Left lobe of liver (tissue), 2 donors: ENCODE measurements at places on chromosomes 16 and 17. TPM values are rescaled to one million over a fixed set of nuclear protein-coding genes. Genes with fewer than 3 reads are reported as not detected.
A peak's percentile ranks its signal among the peaks of the same experiment; 100 is the strongest.

Gene HS3ST2
- 0.20 TPM for total RNA-seq

Gene MYL11
- total RNA-seq, result not detected

- DNase-seq, result no peak
These were observed 43.2 kb downstream of the CLEC16A start for GRCh38 chr16:10987361-10988163.

Gene NUPR1
- total RNA-seq, result 92.6 TPM

Gene TNFRSF17
- total RNA-seq, result 0.55 TPM

GRCh38 chr16:67428146-67428731 is 2.7 kb upstream of the HSD11B2 start:
- peak; percentile 72 for DNase-seq

Gene CEMP1
- total RNA-seq, result 0.20 TPM

DNA sequence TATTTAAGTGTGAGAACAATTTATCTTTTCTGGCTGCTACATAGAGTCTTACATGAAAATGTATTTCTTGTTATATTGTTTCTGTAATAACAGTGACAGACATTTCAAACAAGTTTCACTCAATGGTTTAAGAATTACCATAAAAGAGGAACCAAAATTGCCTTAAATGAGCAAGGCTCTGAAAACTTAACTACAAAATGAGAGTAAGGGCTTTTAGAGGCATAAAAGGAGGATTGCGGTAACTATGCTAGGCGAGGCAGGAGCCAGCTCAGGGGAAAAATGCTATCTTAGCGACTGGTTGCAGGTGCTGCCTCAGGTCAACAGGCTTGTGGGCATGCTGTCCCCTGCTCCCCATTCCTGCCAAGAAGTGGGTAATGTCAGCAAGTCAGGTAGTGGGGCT is 81.7 kb upstream of the MSI2 start:
- DNase-seq, result no peak

Gene TTLL6
- not detected for total RNA-seq

DNA sequence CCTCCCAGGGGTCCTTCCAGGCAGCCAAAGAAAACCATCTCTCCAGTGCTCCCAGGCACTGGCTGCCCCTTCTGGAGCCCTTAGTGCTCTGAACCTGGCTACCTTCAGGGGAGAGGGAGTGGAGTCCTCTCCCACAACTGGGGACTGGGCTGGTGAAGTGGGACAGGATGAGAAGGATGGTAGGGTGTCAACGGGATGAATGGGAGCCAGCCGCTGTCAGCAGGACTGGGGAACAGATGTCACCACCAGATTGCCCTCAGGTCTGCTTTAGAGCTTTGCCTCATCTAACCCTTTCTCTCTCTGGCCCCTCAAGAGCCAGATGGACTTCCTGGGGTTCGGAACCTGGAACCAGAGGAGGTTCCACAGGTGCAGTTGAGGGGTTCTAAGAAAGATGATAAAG is 488 bp upstream of the SEBOX start:
- no peak for DNase-seq

Gene CTRL
- 0.73 TPM for total RNA-seq

GRCh38 chr16:69823831-69824563 is 61.9 kb downstream of the WWP2 start:
- no peak for DNase-seq

Gene MAP3K14
- 6.9 TPM for total RNA-seq

Gene WNT9B
- not detected for total RNA-seq

Gene DNAI2
- not detected for total RNA-seq

GRCh38 chr17:31508288-31509094 is 117.0 kb downstream of the RAB11FIP4 start:
- no peak for DNase-seq

DNA sequence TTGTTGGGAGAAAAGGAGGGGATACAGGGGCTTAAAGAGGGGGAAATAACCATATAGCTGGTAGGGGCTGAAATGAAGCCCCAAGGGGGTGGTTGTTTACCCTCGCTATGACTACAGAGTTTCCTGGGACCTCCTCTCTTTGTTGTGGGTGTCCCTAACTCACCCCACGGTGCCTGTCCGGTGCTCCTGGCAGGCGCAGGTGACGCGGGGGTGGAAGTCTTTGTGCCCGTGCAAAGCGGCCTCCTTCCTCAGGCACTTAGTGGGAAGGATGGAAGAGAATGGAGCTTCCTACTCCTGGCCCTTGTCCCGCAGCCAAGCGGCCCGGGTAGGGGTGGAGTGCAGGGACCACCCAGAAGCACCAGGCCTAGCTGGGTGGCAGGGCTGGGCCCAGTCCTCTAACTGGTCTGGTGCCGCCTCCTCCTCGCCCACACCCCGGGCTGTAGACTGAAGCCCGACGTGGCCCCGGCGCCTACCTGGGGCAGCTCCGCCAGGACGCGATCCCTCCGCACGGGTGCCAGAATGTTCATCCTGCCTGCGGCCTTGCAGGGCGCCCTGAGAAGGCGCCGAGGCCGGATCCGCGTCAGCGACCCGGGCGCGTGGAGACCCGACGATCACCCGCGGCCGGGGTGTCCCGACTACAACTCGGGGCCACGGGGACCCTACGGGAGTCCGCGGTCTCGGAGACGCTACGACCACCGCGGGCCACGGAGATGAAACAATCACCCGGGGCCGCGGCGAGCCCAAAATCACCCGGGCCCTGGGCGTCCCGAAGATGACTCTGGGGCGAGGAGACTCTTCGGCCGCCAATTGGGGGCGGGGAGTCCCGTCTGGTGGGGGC is 709 bp downstream of the RAB34 start:
- no peak for DNase-seq

Gene CRYBA1
- total RNA-seq, result not detected

DNA sequence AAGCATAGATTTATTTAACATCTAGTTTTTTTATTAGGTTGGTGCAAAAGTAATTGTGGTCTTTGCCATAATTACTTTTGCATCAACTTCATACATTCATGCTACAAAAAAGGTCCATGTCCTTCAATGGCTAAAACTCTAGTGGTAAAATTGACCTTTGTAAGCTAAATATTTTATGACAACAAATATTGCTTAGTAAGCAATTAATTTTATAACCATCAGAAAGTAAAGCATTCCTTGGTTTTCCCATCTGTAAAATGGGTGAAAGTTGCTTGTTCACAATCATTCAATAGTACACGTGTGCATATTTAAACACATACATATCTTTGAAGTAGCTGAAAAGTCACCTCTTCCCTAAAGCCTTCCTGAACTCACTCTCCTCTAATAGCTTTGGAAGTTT is 789.6 kb downstream of the CDH8 start:
- DNase-seq, result no peak

DNA sequence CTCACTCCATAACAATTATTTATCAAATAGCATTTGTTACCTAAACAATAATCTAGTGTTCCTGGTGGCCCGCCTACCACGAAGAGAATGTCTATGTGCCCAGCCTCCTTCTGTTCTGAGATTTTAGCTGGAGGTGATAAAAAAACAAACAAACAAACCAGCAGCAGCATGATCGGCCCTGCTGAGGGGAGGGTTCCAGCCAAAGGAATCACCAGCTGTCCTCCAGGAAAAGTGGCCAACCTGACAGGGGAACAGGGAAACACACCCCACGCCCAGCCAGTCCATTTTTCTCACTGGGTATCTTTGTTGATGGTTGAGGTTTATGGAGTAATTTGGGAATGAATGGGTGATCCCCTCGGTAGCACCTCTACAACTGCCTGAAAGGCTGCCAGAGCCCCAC is 203.0 kb upstream of the DYNLRB2 start:
- DNase-seq, result no peak

GRCh38 chr17:50114849-50115357 is 15.1 kb downstream of the SAMD14 start:
- DNase-seq, result no peak

DNA sequence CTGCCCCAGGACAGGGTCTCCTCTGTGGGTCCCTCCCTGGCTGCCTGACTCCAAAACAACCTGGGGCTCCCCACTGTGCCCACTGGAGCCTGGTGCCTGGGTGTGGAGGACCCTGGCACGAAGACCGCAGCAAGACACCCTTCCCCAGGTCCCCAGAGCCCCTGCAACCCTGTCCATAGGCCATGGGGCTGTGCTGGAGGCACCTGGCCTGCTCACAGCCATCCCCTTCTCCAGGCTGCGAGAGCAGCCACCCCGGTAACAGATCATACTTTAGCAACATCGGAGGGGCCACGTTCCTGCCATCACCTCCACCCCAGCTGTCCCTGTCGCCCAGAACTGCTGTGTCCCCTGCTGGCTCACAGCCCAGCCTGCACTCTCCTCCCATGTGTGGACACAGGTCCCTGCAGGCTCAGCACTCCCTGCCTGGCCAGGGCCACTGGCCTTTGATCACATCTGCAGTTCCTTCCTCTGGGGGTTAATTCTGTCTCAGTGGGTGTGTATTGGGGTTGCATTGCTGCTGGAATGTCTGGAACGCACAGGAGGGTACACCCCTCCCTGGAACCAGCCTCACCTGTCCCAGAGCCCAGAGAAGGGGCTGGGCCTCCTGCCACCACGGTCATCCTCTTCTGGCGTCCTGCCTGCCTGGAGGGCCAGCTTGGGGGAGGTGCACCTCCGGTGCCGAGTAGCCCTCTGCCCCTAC is 12.2 kb downstream of the PPL start:
- peak; percentile 93 for DNase-seq

DNA sequence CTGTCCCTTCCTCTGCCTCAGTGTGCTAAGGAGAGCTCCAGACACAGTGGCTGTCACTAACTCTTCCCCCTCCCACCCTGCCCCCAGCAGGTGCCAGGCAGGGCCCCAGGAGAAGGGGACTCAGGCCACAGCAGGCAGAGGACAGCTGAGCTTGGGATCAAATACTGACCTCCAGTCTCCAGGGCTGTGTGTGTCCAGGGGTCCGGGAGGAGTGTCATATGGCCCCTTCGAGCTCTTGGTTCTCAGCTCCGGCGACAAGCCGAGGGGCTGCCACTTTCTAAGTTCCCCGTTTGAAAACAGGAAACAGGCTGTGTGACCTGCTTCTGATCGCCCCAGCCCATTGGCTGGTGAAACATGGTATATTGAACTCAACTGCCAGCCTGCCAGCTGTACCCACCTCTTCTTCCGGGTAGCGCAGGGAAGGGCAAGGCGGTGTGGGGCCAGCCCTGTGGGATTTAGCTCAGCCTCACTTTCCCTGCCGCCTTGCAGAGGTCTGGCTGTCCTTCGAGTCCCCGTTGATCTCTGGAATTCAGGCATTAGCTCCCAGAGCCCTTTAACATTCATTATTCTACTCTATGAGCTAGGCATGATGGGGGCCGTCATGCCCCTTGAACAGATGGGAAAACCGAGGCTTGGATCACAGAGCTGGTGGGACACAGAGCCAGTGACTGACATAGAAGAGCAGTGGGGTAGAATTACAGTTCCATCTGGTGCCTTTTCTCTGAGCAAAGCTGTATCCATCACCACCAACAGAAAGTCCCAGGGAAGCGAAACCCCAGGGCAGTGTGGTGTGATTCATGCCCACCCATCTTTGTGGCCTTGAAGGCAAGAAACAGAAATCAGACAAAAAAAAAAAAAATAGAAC is at the start of gene SNX20:
TSS of gene SNX20 (minus strand) at position 292 of the 865 bp plus-strand sequence. CDS start 3,786 bp downstream, outside the sequence.
- no peak for DNase-seq

DNA sequence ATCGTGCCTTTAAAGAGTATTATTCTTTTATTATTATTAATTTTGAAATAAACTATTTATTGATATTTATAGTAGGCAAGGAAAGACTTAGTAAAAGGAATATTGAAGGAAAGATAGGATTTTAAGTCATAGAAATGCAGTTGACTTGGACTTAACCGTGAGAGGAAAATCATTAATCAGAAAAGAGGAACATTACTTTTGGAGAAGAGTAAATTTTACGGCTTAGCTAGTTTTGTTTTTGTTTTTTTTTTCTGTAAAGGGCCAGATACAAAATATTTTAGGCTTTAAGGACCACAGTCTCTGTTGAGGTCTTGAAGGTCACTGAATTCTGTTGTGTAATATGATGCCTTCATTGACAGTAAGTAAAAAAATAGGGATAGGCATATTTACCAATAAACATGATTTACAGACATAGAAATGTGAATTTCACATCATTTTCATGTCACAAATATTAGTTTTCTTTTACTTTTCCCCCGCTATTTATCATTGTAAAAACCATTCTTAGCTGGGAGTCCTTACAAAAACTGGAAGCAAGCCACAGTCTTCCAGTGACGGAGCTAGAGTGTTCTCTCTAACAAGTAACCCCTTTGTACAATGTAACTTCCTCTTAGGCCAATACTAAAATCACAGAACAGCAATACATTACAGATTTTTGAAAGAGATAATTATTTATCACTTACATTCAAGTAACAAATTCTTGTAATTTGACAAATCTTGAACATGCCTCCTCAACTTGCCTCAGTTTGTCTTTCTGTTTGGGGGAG is 2.3 kb upstream of the KCNJ16 start:
- DNase-seq, result no peak

Gene ABCA9
- total RNA-seq, result 8.9 TPM

DNA sequence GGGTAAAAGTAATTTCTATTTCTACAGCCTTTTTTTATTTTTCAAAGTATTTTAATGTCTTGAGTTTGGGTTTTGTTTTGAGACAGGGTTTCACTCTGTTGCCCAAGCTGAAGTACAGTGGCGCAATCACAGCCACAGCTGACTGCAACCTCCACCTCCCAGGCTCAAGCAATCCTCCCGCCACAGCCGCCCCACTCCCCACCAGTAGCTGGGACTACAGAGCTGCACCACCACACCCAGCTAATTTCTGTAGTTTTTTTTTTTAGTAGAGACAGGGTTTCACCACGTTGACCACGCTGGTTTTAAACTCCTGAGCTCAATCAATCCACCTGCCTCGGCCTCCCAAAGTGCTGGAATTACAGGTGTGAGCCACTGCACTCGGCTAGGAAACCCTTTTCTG is 44.0 kb downstream of the TUBD1 start:
- peak; percentile 69 for DNase-seq

DNA sequence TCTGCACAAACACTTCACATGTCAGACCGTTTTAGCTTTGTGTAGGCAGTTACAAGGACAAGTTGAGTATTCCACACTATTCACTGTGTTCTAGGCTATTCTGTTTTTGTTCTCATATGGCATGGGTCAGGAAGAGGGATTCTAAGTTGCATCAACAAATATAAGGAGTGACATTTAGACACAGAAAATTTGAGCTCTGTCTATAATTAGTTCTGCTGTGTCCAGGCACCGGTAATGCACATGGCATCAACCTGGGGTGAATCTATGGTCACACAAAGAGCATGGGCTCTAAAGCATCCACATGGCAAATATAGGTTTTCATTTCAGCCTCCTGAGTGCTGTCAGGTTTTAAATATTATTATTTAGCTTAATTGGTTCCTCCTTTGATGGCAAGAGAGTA is 130.4 kb upstream of the PMFBP1 start:
- no peak for DNase-seq
